CD4-positive, alpha-beta T cell treated with Interleukin-21 for 1 hour (primary cell): ENCODE measurements at places on chromosomes 16 and 17.

DNA sequence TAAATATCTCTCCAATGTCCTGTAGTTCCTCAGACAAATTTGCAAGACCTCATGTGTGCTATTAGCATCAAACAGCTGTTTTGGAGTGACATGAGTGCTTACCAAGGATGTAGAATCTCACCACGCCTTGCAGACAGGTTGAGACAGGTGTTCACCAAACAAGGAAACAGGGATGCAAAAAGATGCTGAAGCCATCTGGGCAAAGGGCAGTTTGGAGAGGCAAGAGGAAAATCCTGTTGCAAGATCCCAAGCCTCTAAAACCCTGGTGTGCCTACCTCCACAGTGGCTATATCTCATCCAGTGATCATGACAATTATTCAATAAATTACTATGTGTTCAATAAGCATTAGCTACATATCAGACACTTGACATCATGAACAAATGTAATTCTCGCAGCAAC lies 373.7 kb downstream of the SOX9 start:
- DNase-seq = no peak

GRCh38 chr16:84818989-84819643 lies 669 bp upstream of the CRISPLD2 start:
- no peak for DNase-seq

DNA sequence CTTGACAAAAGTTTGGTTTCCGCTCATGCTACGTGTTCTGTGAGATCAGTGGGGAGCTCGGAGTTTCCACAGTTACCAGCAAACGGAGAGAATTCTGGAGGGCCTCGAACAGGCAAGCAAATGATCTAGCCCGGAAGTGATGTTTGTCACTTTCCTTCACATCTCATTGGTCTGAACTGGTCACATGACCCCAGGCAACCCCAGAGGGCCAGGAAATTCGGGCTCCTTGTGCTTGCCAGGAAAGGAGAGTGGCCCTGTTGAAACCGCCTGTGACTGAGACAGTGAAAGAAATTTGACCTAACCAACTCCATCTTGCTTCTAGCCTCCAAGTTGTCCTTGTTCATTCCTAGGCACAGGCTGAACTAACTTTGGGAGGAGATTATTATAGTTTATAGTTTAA lies 23.0 kb downstream of the SPPL2C start:
- DNase-seq = no peak

- DNase-seq = no peak
These were observed 1.7 kb upstream of the METTL22 start for GRCh38 chr16:8619671-8620370.

GRCh38 chr17:61504697-61505096 lies 52.5 kb downstream of the TBX4 start:
- DNase-seq = no peak

DNA sequence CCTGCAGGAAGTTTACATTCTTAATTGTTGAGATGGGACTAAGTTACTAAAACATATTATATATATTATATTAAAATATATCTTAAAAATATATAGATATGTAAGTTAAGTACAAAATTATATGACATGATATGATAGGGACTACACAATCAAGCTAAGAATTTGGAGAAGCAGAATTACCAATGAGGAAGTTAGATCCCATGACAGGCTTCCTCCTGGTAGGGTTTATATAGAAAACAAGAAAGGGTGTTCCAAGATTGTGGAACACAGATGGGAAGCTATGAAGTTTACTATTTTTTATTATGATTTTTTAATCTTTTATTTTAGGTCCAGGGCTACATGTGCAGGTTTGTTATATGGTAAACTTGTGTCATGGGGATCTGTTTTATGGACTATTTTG lies 260.8 kb upstream of the ZFHX3 start:
- no peak for DNase-seq

DNA sequence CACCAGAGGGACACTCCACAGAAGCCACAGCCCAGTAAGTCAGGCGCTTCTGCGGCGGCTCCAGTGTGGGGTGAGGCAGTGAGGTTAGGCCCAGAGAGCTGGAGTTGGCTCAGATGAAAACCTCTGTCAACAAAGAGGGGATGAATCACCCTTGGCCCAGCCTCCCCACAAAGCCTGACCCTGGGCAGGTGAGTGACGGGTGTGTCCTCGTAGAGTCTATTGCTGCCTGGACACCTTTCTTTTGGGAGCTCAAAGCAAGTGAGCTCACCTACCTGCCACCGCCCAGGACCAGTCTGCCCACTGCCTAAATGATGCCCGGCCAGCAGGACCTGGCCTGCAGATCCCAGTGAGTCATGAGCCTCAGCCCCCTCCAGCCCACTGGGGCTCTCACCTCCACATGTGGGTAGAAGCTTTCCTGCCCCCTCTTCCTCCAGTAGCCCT lies 24.9 kb upstream of the DBNDD1 start:
- no peak for DNase-seq

DNA sequence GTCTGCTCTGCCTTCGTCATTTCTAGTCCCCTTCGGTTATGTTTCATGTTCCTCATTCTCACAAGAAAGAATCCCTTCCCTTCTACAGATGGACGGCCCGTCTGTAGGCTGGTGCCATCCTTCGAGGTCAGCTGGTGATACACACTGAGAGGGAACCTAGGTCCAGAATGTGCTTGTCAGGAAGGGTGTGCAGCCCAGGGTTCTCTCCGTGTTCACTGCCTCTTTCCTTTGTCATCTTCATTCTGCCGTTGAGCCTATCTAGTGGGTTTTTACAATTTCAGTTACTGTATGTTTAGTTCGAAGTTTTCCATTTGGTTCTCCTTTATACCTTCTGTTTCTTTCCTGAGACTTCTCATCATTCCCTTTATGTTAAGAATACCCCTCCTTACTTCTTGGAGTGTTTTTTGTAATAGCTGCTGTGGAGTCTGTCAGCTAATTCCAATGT lies 18.9 kb downstream of the KIAA0513 start:
- no peak for DNase-seq

- DNase-seq = peak; percentile 68
These were observed 51.7 kb upstream of the MTSS2 start for GRCh38 chr16:70737377-70738082.

DNA sequence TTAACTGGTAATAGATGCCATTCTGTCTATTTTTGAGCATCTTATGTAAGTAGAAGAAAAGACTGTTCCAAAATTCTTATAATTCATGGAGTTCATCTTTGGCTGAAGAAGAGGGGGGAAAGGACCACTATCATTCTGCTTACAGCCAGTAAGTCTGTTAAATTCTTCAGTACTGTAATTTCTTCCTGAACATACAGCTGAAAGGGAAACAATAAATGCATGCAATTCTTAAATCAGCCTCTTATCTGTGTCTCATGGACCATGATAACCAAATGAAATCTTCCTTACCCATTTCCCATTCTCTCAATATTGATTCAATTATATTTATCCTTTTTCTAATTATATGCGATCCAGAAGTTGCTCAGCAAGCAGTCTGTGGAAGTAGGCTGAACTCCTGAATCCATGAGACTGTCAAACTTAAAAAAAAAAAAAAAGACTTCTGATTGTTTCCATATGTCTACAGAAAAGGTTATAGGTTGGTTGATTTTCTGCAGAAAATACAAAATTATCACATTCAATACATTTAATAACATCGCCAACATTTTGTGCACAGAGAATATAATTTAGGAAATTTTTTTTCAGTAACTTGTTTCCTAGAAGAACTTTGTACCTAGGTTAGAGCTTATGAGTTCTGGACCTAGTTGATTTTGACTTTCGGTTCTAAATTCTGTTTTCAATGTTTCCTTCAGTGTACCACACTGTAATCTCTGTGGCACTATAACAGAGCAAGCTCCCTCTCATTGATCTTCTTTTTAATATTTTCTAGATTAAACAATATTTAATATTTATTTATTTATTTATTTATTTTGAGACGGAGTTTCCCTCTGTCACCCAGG lies 1.2 kb upstream of the ABCA9 start:
- DNase-seq = no peak

GRCh38 chr17:75525806-75526554 lies 483 bp downstream of the LLGL2 start:
- no peak for DNase-seq

DNA sequence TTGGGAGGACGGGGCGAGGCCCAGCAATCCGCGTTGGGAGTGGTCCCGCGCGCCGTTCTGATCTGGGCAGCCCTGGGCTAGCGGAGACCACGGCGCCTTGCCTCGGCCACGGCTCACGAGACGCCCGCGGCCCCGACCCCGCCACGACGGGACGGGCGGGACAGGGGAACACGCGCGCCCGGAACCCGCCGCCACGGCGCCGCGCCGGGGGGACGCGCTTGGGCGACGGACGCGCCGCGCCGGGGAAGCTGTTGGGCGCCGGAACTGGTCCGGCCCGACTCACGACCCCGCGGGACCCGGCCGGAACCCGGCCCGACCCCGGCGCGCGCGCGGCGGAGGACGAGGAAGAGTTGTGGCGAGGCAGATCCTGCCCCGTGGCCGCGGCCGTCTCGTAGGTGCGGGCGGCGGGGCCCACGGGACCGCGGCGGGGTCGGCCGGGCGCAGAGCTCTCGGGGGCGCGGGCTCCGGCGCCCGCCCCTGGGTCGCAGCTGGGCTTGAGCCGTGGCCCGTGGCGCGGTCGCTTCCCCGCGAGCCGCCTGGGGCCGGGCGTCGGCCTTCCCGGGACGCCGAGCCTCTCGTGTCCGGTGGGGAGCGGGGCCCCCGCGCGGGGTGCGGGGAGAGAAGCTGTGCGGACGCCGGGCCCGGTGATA lies at the start of gene ACSF3:
Gene ACSF3, plus strand, starts transcription at position 251 of the 650 bp plus-strand sequence. CDS start 6,830 bp downstream, outside the sequence.
- peak; percentile 75 for DNase-seq

- no peak for DNase-seq
These were observed 20.7 kb downstream of the PSMB3 start for GRCh38 chr17:38773258-38773657.

GRCh38 chr17:76506408-76507345 lies 5.5 kb upstream of the RHBDF2 start:
- DNase-seq = peak; percentile 92

DNA sequence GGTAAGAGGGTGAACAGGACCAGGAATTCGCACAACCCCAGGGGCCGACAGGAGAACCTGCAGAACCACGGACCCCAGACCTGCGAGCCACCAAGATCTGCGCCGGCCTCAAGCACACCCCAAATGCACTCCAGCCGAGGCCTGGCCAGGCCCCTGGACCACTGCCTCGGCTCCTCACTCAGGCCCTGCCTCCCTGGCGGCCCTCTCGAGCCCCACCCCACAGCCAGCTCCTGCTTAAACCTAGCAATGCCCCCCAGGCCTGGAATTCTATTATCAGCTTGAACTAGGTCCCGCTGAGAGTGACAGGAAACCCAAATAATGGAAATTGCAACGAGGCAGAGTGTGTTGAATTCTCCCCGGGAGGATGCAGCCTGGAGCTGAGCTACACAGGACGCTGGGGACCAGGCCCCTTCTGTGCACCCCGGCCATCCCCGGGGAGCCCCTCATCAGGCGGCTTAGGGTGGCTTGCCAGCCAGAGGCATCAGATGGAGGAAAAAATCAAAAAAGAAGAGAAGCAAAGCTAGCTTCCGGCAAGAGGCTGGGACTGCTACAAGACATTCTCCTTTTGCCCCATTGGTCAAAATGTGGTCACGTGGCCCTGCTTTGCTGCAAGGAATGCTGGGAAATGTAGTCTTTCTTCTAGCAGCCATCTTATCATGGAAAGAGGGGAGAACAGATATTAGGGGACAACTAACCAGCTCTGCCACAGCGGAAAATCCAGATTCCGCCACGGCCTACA lies 2.4 kb upstream of the ENPP7 start:
- DNase-seq = peak; percentile 94

- DNase-seq = peak; percentile 28
These were observed 658 bp downstream of the SYNRG start for GRCh38 chr17:37608351-37609169.

- DNase-seq = no peak
These were observed 147.1 kb downstream of the TANC2 start for GRCh38 chr17:63113167-63113566.

GRCh38 chr16:50526249-50526648 lies 21.9 kb upstream of the NKD1 start:
- no peak for DNase-seq

- no peak for DNase-seq
These were observed 57.4 kb downstream of the C16orf78 start for GRCh38 chr16:49431040-49431439.

- peak; percentile 67 for DNase-seq
These were observed 8.0 kb upstream of the FASN start for GRCh38 chr17:82105882-82106687.

GRCh38 chr16:53216798-53217197 lies 162.0 kb downstream of the CHD9 start:
- no peak for DNase-seq
